Skin of body (tissue), 3 donors: ENCODE measurements at places on chromosomes 3 and 15. TPM values are rescaled to one million over a fixed set of nuclear protein-coding genes. Genes with fewer than 3 reads are reported as not detected.

C2CD4A gene
- not detected for total RNA-seq

PIK3CB gene
- 35.4 TPM for total RNA-seq

ARPIN gene
- total RNA-seq: 14.2 TPM

TBC1D2B gene
- 67.1 TPM for total RNA-seq

POPDC2 gene
- total RNA-seq: 5.5 TPM

SPINK8 gene
- total RNA-seq: not detected

GRCh38 chr3:162368417-162368816 is 871.8 kb downstream of the OTOL1 start:
- DNase-seq: no peak

DNA sequence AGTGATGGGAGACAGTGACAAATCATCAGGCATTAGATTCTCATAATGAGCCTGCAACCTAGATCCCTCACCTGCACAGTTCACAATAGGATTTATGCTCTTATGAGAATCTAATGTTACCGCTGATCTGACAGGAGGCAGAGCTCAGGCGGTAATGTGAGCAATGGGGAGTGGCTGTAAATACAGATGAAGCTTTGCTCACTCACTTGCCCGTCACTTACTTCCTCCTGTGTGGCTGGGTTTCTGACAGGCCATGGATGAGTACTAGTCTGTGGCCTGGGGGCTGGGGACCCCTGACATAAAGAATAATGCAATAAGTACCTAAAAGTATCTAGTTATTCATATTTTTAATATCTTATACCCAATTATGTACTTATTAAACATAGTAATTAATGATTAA is 15.6 kb downstream of the IQCB1 start:
- no peak for DNase-seq

GRCh38 chr3:139252719-139253118 is 91.1 kb upstream of the MRPS22 start:
- no peak for DNase-seq

DNA sequence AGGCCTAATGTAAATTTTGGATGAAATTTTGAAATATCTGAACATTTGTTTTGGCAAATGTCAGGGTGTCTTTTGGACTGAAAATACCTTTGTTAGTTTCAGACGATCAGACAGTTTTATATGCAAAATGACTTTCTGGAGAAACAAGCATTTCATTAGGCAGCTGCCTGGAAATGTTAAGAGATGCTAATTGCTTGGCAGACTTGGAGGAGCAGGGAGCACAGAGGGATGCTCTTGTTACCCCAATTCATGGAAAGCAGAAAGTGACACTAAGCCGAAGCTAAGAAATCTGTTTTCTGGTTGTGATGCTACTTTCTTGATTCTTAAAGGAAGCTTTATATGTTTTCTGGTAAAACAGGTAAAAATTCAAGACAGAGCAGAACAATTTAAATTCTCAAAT is 204.3 kb upstream of the GBE1 start:
- DNase-seq: no peak

GRCh38 chr15:72182673-72183072 is 14.9 kb downstream of the GRAMD2A start:
- DNase-seq: no peak

DNA sequence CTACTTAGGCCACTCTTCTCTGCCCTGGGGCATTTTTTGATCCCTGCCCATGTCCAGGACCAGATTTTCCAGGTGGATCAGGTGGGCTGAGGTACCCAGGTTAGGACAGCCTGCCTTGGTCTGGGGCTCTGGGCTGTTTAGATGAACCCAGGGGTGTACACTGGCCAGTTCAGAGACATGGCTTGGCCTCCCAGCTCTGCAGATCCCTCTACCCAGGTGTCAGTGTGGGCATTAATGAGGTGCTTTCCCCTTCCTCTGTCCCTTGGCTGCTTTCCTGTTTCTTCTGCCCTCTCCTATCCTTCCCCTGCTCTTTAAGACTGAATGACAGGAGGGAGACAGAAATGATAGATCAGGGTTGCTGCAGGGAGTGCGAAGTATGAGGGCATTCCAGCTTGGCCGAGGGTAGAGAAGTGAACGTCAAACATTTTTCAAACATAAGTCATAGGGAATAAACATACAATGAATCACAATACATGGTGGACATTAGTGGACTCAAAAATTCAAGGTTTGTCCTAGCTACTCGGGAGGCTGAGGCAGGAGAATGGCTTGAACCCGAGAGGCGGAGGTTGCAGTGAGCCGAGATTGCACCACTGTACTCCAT is 30.5 kb downstream of the RTP1 start:
- DNase-seq: no peak

GRCh38 chr3:120985242-120985641 is 77.2 kb downstream of the STXBP5L start:
- DNase-seq: no peak

DNA sequence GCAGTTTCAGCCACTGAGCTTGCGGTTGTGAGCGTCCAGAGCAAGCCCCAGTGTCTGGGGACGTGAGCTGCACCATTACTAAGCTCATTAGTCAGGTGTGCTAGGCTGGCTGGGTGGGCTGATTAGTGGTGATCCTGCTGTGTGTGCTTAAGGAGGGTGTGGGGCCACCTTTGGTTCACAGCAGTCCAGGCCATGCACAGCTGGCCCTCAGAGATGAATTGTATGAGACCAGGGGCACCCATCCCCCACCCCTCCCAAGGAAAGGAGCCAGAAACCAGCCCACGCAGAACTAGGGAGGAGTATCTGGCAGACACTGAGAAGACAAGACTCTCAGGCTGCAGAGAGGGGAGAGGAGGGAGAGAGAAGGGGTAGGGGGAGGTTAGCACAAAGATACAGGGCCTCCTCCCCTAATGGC is 3.8 kb downstream of the TYRO3 start:
- DNase-seq: no peak

DNA sequence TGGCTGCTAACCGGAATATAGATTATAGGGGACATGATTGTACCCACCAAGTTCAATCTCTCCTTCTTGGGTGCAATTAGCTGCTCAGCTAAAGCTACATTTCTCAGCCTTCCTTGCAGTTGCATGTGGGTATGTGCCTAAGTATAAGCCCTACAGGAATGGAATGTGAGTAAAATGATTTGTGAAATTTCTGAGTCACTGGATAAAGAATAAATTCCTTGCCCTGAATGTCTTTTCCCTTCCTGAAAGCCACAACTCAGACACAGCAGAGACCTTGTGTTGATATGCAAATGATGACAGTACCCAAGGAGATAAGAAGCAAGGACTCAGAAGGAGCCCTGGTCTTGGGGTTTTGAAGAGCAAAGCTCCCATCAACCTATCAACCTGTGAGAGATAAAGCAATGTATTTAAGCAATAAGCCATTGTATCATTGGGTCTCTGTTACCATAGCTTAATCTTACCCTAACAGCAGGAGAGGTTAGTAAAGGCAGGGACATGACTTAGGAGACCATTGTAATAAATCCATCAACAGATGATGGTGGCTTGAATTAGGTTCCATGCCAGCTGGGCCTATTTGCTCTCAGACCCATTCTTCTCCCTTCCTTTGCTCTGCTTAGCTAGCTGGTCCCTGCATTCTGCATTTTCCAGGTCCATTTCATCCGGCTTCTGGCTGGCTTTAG is 25.6 kb upstream of the ZNF280D start:
- DNase-seq: no peak

DNA sequence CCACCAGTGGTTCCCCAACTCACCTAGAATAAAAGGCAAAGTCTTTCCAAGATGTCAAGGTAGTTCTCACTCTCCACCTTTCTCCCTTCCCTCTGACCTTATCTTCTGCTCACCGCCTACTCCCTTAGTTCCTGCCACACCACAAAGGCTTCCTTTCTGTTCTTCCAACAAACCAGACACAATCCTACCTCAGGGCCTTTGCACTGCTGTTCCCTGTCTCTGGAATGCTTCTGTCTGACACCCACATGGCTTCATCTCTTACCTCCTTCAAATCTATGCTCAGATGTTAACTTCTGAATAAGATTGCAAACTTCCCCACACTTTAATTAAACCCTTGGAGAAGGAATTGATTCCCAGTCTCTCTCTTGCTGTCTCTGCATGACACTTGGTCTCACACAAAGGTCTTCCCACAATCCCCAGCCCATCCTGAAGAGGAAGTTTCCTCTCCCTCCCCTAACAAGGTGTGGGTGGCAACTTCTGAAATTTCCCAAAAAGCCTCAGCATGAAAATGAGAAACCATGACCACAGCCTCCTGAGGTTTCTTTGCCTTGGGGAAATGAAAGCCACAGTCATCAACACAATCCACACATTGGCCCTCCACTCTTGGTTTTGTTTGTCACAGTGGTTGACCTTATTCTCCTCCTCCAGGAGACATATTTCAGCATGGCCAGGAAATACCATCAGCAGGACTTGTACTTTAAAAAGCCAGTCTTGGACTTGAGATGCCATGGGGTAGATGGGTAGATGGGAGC is 3.0 kb upstream of the RYK start:
- DNase-seq: no peak
